ENCODE measurements at places on chromosomes 2 and 18. TPM values are rescaled to one million over a fixed set of nuclear protein-coding genes. Genes with fewer than 3 reads are reported as not detected.

RGPD6 gene
- 16.6 TPM for total RNA-seq

MAB21L4 gene
- total RNA-seq: not detected

MRO gene
- not detected for total RNA-seq

DNA sequence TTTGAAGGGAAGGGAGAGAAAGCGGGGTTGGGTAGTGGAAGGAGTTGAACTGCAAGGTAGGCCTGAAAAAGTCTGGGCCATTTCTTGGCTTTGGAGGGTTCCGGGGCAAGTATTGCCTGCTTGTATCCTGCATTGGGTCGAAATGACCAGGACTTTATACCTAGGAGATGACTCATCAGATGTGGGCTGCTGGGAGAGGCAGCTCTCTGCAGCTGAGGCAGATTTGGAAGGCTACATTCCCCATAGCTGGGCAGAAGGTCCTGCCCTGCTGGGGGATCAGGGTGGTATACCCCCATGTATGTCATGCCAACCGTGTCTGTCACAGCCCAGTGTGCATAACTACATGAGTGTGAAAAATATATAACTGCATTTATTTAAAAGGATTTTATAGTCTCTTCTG lies 171.8 kb upstream of the SPRED2 start:
- DNase-seq: no peak
- no peak overlapping the region for H3K4me3 ChIP-seq
- H3K36me3 ChIP-seq: no peaks in the 10 kb centered on the region

DNA sequence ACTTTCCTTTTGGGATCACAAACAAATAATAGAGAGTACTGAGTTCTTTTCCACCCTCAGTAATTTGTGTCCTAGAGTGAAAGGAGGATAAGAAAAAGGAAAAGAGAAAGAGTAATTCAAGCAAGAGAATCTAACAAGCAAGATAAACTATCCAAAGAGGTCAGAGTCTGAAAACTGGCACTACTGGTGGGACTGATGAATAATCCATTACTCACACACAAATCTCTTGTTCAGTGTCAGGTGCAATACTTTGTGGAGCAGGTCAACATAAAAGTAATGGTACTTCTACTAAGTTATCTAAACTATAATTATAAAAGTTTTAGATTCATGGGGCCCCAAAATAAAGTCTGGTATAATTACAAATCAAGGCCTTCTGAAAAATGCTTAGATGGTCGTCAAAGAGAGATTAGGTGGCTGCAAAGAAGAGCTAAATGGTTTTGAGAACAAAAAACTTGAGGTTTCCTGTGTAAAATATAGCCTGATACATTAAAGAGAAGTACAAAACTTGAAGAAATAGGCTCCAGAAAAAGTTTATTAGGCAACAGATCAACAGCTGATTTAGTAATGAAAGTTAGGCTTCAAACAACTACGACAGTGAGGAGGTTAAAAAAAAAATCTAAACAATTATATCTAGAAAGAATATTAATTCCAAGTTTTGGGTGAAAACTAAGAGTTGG lies 109.4 kb downstream of the BAZ2B start:
- DNase-seq: no peak
- no peaks in the 10 kb centered on the region for H3K27me3 ChIP-seq
- peak overlapping the region; percentile 17 for H3K27ac ChIP-seq
- peaks cover 5% of the 10 kb centered on the region for H3K36me3 ChIP-seq
- H3K4me1 ChIP-seq: peaks cover 24% of the 10 kb centered on the region
- H3K4me3 ChIP-seq: no peak overlapping the region

- H3K4me1 ChIP-seq: no peaks in the 10 kb centered on the region
- H3K27ac ChIP-seq: no peak overlapping the region
- no peak overlapping the region for H3K4me3 ChIP-seq
- no peaks in the 10 kb centered on the region for H3K36me3 ChIP-seq
Observed at GRCh38 chr2:123518367-123518766, 506.7 kb upstream of the CNTNAP5 start.

- H3K27me3 ChIP-seq: peaks cover 14% of the 10 kb centered on the region
- no peak for DNase-seq
- H3K4me1 ChIP-seq: no peaks in the 10 kb centered on the region
- H3K4me3 ChIP-seq: no peak overlapping the region
- H3K27ac ChIP-seq: no peak overlapping the region
- H3K36me3 ChIP-seq: no peaks in the 10 kb centered on the region
Observed at GRCh38 chr18:48985161-48985560, 34.4 kb upstream of the SMAD7 start.

- no peak overlapping the region for H3K27ac ChIP-seq
- no peak overlapping the region for H3K4me3 ChIP-seq
- peaks cover 2% of the 10 kb centered on the region for H3K36me3 ChIP-seq
- H3K27me3 ChIP-seq: peaks cover 33% of the 10 kb centered on the region
Observed at GRCh38 chr2:226410247-226410835, 389.3 kb downstream of the IRS1 start.

All from activated naive CD8-positive, alpha-beta T cell treated with anti-CD3 and anti-CD28 coated beads for 36 hours (primary cell).